ENCODE measurements at places on chromosomes 12 and 14. TPM values are rescaled to one million over a fixed set of nuclear protein-coding genes. Genes with fewer than 3 reads are reported as not detected.

RD3L gene
- not detected for total RNA-seq

TBX5 gene
- 0.12 TPM for total RNA-seq

PRH2 gene
- 0.50 TPM for total RNA-seq

GYS2 gene
- total RNA-seq, result not detected

TNFRSF1A gene
- 88.1 TPM for total RNA-seq

GPR65 gene
- not detected for total RNA-seq

ACVRL1 gene
- total RNA-seq, result 12.5 TPM

EIF2S1 gene
- total RNA-seq, result 179 TPM

GLS2 gene
- total RNA-seq, result 0.22 TPM

DHRS2 gene
- total RNA-seq, result 0.22 TPM

PLBD1 gene
- 1.4 TPM for total RNA-seq

ZNF891 gene
- 1.00 TPM for total RNA-seq

PTGER2 gene
- total RNA-seq, result 17.5 TPM

IL23A gene
- total RNA-seq, result not detected

C1QL4 gene
- 0.37 TPM for total RNA-seq

PKP2 gene
- total RNA-seq, result 0.12 TPM

FAM90A1 gene
- total RNA-seq, result 0.11 TPM
